ENCODE measurements at places on chromosomes 1 and 21.

DNA sequence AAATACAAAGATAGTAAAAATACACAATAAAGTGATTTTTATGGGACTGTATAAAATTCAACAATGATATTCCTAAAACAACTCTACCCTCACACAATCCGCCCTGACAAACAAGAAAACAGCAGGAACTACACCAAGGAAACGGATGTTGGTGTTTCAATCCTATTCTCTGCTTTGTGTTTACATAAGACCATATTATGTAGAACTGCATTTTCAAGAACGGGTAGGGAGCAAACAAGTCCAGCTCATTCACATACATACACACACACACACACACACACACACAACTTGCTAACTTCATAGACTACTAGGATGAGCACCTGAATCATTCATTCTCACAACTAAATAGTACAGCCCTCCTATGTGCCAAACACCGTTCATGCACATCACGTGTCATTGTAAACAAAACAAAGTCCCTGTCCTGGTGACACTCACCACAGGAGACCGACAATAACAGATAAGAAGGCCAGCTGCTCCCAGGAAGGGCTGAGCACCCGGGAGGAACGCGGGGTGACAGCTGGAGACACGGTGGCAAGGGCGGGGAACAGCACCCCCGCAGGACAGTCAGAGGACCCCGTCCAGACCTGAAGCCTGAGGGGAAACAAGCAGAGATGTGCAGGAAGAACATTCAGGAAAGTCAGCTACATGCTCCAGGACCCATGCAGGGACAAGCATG, 43.0 kb downstream of the NPHP4 start:
- peak; percentile 24 for DNase-seq

DNA sequence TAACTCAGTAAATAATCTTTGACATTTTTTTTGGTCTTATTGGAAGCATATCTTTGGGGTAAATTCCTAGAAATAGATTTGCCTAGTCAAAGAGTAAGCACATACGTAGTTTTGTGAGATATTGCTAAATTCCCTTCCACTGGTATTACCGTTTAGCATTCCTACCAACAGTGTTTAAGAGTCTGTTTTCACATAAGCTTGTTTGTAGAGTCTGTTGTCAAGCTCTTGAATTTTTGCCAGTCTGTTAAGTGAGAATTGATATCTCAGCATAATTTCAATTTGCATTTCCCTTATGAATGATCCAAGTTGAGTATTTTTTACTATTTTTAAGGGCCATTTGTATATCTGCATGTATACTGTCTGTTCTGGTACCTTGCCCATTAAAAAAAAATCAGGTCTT, 37.0 kb upstream of the MPC2 start:
- no peak for DNase-seq

- no peak for DNase-seq
Measured at GRCh38 chr1:34037856-34038255, 127.2 kb downstream of the CSMD2 start.

DNA sequence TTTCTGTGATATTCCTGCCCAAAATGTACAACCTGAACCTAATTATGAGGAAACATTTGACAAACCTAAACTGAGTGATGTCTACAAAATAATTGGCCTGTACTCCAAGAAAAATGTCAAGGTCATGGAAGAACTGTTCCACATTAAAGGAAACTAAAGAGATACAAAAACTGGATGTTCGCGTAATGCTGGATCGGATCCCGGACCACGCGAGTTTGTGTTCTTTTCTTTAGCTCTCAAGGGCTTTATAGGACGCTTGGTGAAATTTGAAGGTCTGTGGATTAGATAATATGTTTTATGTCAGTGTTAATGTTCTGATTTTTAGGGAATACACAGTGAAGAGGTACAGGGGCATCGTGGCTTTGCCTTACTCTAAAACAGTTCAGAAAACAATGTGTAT, 400.5 kb downstream of the CAMTA1 start:
- no peak for DNase-seq

- peak; percentile 27 for DNase-seq
Measured at GRCh38 chr1:114152508-114153260, 985 bp downstream of the SYT6 start.

- DNase-seq, result no peak
Measured at GRCh38 chr1:90132306-90132705, 137.4 kb downstream of the ZNF326 start.

DNA sequence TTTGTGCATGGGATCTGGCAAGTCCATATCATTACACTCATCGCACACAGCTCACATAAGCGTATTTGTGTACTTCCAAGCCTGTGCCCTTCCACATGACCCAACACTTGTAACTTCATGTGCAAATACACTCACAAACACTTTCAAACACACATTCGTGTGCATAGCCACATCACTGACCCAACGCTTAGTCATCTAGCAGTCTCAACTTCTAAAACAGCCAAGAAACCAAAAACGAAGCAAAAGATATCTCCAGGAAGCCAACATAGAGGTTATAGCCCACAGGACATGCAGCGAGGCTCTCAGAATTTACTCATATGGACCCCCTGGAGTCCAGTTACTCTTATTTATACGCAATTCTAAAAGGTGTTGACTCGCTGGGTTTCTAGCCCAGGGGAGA, 10.9 kb upstream of the GOLT1A start:
- DNase-seq, result no peak

- DNase-seq, result peak; percentile 40
Measured at GRCh38 chr1:156276966-156277381, 5.7 kb downstream of the SMG5 start.

DNA sequence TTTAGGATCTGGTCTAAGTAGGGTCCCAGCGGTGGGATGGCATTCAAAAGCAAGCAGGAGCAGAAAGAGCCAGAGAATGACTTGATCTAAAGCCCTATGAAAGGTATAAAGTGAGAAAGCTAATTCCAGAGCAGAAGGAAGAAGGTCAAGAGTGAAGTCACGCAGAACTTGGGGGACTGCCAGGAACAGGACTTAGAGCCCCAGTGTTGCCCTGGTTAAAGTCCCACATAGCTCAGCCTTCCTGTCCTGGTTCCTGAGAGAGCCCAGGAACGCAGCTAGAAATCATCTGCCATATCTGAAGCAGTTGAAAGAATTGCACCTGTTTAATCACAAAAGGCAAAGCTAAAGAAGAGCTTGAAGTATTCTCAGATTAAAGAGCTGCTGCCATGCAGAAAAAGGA, 160.6 kb upstream of the ATP1B1 start:
- DNase-seq, result no peak

DNA sequence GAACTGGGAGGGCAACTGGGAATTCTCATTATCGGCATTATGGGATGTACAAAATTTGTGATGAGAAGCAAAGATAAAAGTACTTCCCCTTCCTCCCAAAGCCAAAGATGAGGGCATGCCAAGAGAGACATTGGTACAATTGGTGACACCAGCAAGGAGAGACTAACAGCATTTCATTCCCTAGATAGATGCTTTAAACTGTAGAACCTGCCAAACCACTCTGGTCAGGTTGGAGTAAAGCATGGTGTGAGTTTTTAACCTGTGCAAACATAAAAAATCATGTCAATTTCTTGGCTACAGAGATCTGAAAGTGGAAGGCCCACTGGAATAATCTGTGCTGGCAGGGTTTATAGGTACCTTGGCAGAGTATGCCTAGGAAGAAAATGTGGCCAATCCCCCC, 19.4 kb downstream of the CTXND2 start:
- DNase-seq, result no peak

DNA sequence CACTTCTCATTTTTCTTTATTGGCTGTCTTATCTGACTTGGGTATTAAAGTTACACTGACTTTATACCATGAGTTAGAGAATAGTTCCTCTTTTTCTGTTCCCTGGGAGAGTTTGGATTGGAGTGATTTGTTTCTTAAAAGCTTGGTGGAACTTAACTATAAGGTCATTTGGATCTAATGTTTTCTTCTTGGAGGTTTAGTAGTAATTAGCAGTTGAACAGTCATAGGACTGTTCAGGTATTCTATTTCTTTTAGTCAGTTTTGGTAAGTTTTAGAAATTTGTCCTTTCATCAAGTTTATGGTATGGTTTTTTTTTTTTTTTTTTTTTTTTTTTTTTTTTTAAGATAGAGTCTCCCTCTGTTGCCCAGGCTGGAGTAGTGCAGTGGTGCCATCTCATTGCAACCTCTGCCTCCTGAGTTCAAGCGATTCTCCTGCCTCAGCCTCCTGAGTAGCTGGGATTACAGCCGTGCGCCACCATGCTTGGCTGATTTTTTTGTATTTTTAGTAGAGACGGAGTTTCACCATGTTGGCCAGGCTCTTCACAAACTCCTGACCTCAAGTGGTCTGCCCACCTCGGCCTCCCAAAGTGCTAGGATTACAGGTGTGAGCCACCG, 6.3 kb downstream of the TTC3 start:
- peak; percentile 28 for DNase-seq

GRCh38 chr1:27153549-27153886, 1.4 kb downstream of the SLC9A1 start:
- no peak for DNase-seq

DNA sequence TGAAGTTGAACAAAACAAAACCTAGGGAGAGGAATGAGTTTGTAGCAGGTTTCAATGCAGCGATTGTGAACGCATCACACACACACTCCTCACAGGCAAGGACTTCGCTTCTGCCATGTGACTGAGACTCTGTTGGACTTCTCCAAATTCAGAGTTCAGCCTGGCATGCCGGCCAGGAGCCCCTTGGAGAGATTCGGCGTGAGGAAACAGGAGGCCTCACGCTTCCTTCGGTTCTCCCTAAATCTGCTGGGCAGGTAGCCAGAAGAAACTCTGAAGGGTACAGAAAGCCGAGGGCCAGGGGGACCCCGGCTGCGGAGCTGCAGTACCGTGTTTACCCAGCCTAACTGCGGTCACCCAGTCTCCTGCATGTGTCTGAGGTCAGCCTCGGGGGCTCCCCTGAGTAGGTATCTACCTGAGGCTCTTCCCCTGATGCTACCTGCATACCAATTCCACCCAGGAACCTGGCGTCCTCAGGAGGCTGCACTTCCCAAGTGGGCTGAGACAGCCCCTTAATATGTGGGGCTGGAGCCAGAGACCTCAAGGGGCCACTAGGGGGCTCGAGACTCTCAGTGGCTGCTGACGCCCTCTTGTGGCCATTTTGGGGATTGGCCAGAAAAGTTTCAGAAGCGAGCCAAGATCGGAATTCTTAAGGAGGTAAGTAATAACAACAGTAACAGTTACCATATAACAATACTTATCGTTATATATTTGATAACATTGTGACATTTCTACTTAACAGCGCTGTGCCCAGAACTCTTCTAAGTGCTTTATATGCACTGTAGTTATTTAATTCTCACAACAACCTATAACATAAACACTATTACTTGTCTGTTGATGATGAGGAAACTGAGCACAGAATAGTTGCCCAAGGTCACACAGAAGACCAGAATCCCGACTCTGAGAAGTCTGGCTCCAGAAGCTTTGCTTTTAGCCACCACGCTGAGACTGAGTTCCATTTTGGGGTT, 2.7 kb upstream of the ANXA9 start:
- peak; percentile 97 for DNase-seq

DNA sequence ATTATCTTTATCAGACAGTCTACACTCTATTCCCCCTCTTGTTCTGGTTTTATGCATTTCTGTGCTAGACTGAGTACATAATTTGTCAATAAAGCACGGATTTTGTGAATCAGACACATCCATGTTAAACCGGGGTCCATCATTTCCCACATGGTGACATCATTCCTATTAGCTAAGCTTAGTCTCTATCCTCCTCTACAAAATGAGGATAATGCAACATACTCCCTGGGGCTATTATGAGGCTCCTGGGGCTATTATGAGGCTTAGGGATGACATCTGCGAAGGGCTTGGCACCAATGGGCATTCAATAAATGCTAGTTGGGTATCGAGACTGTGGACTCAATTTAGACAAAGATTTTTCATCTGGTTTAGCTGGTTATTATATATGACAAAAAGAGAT, 25.1 kb upstream of the APP start:
- no peak for DNase-seq

DNA sequence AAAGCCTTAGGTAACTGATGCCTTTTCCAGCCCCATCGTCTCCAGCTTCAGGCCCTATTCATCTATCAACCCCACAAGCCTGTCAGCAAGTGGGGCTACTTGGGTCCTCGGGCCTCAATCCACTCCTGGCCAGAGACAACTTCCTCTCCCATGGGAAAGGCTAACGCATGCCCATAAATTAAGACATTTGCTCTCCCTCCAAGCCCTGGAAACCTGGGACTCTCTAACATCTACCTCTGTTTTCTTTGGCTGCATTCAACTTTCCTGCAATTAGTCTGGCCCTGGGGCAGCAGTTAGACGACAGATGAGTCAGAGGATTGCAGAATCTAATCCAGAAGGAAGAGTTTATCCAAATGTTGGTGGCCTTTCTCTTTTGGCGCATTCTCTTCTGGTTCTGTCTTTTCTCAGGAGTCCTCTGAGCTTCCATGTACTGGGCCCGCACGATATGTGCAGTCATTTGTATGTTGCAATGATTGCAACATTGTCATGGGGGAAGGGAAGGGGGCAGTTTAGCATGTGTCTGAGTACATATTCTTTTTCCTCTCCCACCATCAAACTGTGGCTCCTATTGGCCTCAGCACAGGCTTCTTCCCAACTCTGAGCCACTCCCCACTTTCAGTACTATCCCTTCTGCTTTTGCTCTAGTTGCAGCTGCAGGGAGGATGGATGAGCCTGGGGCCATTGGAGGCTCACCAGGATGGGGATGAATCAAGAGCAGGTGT, 54.4 kb downstream of the NAV1 start:
- DNase-seq, result peak; percentile 53

DNA sequence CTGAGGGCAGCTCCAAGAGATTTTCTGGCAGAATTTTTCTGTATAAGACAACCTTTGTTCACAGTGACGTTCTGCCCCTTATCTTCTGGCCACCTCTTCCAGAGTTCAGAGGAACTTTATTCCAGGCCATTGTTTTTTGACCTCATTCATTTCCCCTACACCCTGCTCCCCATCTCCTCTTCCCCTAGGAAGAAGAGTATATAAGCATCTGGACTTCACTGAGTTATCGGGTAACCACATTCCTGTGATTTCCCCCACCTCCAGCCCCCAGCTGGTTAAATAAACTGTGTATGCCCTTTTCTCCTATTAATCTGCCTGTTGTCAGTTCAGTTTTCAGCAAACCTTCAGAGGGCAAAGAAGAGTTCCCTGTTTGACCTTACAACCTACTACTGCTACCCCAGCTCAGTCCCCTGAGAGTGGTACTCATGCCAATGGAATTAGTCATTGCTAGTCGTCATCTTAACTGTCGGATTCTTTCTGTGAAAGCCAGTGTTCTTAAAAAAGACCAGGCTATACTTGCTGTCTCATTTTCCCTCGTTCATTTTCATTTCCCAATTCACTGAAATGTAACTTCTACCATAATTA, 14.3 kb upstream of the ALG14 start:
- peak; percentile 39 for DNase-seq

- no peak for DNase-seq
Measured at GRCh38 chr1:210440081-210440480, 111.4 kb downstream of the HHAT start.

- DNase-seq, result no peak
Measured at GRCh38 chr1:15354580-15354965, 55.1 kb upstream of the EFHD2 start.

DNA sequence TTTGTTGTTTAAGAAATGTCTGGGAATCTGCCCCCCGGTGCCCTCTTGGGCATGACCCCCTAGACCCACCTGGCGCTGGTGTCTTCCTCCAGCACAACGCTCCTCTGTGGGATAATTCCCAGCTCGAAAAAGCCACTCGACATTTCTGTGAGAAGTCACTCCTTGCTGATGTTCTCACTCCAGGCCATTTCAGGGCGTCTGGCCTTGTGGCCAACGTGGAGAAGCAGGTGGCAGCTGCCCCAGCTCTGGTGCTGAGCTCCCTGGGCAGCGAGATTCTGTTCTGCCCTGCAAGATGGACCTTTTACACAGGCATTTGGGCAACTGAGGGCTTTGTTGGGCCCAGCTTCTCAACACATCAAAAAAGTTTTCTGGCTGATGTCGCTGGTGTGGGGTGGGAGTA, 147.7 kb upstream of the WNT4 start:
- no peak for DNase-seq

All from hematopoietic multipotent progenitor cell treated with erythropoietin and hydrocortisone succinate and interleukin-3 and kit ligand, for 6 days (in vitro differentiated cells).